ENCODE measurements at places on chromosomes 12 and 14.

- DNase-seq = no peak
Observed at GRCh38 chr14:51451561-51451960, 200.1 kb upstream of the FRMD6 start.

- no peak for DNase-seq
Observed at GRCh38 chr12:44509471-44509870, 366.6 kb downstream of the NELL2 start.

- DNase-seq = no peak
Observed at GRCh38 chr14:76613616-76614015, 147.7 kb upstream of the VASH1 start.

DNA sequence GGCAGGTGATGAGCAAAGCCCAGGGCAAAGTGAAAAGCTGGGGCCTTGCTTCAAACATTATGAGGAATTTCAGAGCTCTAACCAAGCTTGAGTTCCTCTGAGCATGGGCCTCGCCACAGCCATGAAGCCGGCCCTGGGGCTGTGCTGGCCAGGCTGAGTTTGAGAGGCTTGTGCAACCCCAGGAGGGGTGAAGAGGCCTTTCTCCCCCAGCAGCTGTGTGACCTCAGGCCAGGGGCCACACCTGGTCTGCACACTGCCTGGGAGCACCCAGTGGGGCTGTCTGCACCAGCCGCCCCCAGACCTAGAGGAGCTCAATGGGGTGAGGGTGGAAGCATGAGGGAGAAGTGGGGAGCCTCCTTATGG, 204.9 kb upstream of the C14orf180 start:
- no peak for DNase-seq

DNA sequence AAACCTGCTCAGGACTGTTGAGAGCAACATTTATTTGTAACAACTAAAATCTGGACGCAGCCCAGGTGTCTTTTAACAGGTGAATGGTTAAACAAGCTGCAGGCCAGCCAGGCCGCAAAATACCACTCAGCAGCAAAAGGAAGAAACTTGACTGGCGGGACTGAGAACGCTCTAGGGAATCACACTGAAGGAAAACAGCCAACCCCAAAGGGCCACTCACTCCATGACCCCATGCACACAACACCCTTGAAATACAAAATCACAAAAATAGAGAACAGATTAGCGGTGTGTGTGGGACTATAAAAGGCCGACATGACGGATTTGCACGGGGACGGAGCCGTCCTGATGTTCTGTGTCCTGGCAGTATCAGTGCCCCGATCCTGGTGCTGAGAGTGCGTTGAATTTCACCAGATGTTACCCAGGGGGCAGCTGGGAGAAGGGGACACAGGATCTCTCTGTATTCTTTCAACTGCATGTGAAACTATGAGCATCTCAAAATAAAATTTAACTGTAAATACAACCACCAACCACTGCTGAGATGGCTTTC, 23.0 kb downstream of the VPS37B start:
- DNase-seq = no peak

- no peak for DNase-seq
Observed at GRCh38 chr12:6468283-6468575, 2.2 kb downstream of the VAMP1 start.

DNA sequence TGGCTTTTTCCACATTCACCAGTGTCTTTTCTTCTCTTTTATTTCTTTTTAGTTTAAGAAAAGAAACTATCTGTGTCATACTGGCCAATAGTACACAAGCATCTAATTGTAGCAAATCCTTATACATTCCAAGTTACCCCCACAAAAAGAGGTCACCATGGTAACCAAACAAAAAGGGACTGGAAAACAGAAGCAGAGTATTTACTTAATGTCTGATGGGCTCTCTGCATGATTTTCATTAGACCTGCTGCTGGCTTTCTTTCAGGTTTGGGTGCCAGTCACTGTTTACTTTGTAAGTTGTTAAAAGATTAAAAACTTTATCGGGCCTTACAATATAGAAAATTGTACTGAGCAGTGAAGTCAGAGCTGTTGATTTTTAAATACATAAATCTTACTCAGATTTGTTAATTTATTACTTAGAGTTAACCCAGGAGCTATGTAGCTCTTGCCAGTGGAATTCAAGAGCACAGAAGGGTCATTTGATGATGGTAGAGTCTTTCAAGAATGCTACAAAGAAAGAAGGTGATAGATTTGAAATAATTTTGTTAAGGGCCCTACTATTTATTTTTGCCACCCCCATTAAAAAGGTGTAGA, 123.9 kb downstream of the BRMS1L start:
- DNase-seq = no peak

DNA sequence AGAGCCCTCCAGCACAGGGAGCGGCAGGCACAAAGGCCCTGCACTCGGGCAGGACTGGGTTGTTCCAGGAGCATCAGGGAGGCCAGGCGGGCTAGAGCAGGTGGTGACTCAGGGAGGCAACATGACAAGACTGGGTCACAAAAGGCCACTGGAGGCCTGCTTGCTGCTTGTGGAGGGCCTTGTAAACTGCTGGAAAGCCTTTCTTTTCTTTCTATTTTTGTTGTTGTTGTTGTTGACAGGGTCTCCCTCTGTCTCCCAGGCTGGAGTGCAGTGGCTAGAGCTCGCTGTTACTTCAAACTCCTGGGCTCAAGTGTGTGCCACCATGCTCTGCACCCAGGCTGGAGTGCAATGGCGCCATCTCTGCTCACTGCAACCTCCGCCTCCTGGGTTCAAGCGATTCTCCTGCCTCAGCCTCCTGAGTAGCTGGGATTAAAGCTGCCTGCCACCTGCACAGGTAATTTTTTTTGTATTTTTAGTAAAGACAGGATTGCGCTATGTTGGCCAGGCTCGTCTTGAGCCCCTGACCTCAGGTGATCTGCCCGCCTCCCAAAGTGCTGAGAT, 11.8 kb upstream of the RCOR1 start:
- DNase-seq = no peak

Measured in SHP77 treated with DMSO at 0.1 percent for 48 hours (cell line).